ENCODE measurements at places on chromosomes 7 and 10.

GRCh38 chr7:144132262-144132661 lies 9.3 kb downstream of the OR2A14 start:
- no peak for DNase-seq

DNA sequence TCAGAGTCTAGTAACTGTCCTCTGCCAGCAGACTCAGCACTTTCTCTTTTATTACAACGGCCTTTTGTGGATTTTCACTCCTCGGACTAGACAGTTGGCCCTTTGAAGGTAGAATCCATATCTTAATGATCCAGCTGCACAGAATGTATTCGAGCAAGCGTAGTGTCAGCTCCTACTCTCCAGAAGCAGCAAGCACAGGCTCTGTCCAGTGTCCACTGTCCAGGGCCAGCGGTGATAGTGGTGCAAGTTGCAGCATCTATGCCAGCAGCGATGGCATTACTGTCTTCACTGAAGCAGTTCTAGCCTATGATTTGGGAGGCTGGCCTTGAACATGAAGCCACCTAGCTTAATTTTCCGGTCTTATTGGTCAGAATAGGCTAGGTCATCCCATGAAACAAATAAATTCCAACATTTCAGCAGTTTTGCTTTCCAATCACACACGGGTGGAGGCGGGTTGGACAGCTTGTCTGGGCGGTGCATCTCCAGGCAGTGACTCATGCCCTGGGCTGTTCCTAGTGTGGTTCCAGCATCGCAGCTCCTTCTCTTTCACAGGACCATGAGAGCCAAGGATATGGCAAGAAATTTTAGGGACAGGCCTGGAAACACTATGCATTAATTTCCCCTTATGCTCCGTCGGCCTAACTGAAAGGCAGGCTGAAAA lies 108.6 kb upstream of the KCNMA1 start:
- DNase-seq = no peak

GRCh38 chr7:142579946-142580345 lies 169.3 kb upstream of the PRSS1 start:
- DNase-seq = no peak

- no peak for DNase-seq
These were observed 34.1 kb downstream of the SH2B2 start for GRCh38 chr7:102320601-102321350.

DNA sequence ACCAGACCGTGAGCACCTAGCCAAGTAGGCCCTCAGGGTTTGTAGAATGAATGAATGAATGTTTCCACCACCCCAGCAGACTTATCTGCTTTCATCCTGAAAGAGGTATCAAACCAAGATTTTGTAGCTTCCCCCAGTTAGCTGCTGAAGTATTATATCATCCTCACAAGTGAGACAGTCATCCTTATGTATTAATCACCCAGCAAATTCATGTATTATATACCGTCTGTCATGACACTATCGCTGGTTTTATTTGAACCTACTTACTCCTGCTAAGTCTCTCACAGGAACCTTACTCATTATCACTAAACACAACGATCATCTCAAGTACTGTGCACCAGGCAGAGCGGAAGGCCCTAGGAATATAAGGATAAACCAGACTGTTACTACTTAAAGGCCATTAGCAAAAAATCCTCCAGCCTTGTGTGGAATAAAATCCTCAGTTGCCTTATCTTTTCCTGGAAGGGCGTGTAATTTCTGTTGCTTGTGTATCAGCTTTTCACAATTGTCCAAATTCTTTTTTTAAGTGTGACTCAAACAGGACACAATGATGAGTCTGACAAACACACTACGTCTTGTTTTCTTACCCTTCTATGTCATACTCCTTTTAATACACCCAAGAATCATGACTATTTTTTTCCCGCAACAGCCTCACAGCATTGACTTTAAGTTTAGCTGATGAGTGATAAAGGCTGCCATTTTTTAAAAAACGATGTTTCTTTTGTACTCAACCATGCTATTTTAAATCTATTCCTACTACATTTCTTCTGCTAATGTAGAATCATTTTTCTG lies 176.1 kb upstream of the KLF14 start:
- no peak for DNase-seq

DNA sequence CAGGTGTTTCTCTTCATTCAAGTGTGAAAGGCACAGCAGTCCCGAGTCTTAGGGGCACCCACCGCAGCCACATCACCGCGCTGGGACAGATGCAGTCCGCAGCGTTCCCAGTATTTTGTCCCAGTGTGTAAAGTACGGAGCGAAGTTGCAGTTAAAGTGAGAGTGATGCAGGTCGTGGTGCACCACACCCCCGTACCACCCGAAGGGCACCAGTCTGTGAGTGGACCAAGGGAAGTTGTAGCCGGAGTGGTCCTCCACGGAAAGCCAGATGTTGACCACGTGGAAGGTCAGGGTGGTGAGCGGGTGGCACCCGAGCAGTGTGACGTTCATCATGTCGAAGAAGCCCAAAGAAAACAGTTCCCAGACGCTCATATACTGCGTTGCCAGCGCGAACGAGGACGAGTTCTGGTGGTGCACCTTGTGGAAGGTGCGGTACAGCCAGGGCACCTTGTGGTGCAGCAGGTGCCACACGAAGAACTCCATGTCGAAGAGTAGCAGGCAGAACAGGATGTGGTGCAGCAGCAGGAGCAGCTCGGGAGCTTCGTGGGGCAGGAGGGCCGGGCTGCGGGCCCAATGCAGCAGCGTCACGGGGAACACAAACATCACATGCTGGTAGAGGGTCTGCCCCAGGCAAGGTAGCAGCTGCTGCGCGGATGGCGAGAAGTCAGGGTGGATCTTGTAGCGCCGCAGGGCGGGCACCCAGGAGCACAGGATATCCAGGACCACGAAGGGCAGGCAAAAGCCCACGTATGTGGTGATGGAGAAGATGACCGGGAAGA lies 526 bp downstream of the CH25H start:
- DNase-seq = no peak

DNA sequence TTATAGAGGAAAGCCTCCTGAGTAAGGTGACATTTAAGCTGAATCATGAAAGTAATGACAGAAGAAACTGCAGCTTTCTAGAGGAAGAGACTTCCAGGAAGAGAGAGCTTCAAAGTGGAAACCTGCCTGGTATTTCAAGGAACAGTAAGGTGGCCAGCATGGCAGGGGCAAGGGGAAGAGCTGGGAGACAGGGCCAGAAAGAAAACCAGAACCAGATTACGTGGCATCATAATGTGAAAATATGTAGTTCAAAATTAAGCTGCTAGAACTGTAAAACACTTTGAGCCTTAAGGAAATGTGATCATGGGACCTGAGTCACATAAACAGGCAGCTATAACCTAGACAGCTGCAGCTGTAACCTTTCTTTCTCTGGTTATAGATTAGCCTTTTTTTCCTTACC lies 238.0 kb upstream of the FOXK1 start:
- DNase-seq = no peak

DNA sequence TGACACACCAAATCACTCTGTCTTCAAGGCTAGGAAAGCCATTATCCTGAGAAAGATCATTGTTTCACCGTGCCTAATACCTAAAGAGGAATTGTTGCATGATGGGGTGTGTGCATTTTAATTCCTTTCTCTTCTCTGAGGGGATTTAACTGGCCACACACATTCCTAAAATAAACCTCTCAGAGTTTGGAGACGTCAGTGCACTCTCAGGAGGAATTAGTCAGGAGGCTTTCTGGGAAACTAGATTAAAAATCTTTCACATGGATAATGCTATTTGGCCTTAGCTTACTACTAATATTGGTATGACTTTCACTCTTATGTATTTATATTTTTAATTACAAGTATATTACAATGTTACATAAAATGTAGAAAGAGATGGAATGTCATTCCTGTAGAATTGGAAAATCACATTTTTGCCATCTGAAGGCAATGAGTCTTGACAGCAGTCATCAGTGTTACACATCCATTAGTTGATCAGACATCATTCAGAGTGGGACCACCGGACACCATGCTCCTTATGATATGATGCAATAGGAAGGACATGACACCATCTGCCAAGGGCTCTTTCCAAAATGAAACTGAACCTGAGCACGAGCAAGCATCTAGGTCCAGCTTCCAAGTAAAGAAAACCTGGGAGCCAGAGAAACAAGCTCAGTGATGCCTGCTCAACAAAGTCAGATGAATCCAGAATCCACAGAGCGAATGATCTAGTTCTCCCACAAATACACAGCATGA lies 43.1 kb upstream of the TMEM273 start:
- no peak for DNase-seq

Measured in activated naive CD8-positive, alpha-beta T cell treated with anti-CD3 and anti-CD28 coated beads, Interleukin-2, amount 50 U/mL, for 16 hours (primary cell).